ENCODE measurements at places on chromosomes 2 and 18. TPM values are rescaled to one million over a fixed set of nuclear protein-coding genes. Genes with fewer than 3 reads are reported as not detected.

INO80B gene
- 24.0 TPM for total RNA-seq

DNA sequence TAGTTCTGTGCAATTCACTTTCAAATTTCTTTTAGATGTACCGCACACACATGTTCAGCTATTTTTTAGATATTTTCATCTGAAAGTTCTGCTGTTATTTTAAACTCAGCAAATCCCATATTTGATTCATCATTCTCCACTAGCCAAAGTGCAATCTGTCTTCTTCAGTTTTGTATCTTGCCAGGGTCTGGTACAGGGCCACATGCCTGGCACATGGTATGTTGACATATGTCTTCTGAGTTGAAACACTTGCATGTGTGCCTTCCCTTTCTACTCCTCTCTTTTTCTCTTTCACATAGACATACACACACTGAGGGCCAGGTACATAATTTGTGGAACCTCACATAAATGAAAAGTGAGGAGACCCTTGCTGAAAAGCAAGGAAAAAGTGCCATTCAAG lies 25.7 kb upstream of the SESTD1 start:
- no peak overlapping the region for H3K27ac ChIP-seq
- no peaks in the 10 kb centered on the region for H3K36me3 ChIP-seq
- DNase-seq, result no peak
- no peaks in the 10 kb centered on the region for H3K27me3 ChIP-seq

DNA sequence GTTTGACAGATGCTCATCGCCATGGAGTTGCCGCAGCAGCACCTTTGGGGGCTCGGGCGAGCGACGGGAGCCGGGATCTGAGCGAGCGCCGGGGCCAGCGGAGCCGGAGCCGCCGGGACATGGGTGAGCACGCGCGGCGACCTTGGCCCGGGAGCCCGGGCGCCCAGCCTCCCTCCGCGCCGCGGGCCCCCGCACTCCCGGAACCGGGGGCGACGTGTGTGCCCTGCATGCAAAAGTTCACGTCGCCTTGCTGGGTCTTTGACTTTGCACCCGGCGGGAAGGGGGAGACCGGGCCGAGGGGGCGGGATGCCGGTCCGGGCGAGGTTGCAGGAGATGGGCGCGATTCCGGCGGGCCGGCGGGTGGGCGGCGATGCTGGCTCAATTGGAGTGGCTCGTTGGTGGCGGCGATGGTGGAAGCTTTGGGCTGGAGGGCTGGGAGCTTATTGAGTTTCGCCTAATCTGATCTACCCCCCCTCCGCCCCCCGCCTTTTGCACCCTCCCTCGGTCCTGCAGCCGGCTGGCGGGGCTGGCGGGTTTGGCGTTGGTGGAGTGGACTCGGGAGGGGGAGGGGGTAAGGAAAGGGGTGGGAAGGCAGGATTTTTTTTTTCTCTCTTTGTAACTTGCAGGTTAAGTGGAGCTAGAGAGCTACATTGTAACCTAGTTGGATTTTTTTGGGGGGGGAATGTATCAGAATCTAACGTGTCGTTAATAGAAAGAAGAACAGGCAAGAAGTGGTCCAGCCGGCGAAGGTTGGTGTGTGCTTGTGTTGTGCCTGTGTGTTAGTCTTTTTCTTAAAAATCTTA lies at the start of gene SETBP1:
Gene SETBP1, plus strand, starts transcription at position 616 of the 803 bp plus-strand sequence. CDS start 20,459 bp downstream, outside the sequence.
- no peaks in the 10 kb centered on the region for H3K4me1 ChIP-seq
- H3K4me3 ChIP-seq, result no peak within 1 kb of the TSS
- H3K27me3 ChIP-seq, result no peaks in the 10 kb centered on the region
- DNase-seq, result no peak
- no peaks in the 10 kb centered on the region for H3K36me3 ChIP-seq

DNA sequence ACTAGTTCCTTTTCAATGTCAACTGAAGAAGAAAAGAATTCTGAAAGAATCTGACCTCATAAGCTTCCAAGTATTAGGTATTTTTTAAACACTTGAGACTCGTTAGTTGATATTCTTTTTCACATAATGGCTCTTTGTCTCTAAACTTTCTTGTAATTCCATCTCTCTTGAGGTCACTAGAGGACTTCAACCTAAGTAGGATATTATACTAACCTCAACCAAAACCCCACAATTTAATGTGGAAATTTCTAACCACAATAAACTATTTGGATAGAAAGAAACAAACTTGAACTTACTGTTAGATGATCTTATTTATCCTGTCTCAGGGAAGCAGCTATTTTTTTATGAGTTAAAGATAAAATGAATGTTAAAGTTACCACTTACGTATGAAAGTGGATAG lies 206.9 kb upstream of the FSIP2 start:
- H3K27ac ChIP-seq, result no peak overlapping the region
- H3K36me3 ChIP-seq, result no peaks in the 10 kb centered on the region
- no peaks in the 10 kb centered on the region for H3K27me3 ChIP-seq
- H3K4me3 ChIP-seq, result no peak overlapping the region
